ENCODE measurements at places on chromosomes 1 and 21. TPM values are rescaled to one million over a fixed set of nuclear protein-coding genes. Genes with fewer than 3 reads are reported as not detected.

Gene CRYBG2
- 0.37 TPM for total RNA-seq

Gene GPX7
- 20.4 TPM for total RNA-seq

DNA sequence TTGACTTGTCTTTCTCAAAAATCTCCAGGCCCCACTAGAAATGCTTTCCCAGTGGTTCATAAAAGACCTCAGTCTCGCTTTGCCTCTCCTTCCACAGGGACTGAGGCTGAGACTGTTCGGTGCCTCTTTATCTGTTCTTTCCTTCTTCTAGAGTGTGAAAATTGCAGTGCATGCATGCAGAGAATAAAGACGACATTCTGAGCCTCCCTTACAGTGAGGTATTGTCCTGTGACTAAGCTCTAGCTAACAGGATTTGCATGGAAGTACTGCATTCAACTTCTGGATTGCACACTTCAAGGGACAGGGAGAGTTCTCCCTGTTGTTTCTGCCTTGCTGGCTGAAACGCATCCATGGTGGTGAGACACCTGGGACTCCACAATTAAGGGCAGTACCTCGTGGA is 69.1 kb downstream of the COLGALT2 start:
- no peak for DNase-seq
- no peak overlapping the region for H3K4me3 ChIP-seq
- H3K36me3 ChIP-seq: no peaks in the 10 kb centered on the region
- no peaks in the 10 kb centered on the region for H3K27me3 ChIP-seq
- no peak overlapping the region for H3K27ac ChIP-seq

GRCh38 chr1:5661196-5662085 is 330.8 kb downstream of the NPHP4 start:
- H3K4me3 ChIP-seq: no peak overlapping the region
- no peak for DNase-seq
- H3K27me3 ChIP-seq: peaks cover 7% of the 10 kb centered on the region
- no peak overlapping the region for H3K27ac ChIP-seq
- H3K36me3 ChIP-seq: no peaks in the 10 kb centered on the region

DNA sequence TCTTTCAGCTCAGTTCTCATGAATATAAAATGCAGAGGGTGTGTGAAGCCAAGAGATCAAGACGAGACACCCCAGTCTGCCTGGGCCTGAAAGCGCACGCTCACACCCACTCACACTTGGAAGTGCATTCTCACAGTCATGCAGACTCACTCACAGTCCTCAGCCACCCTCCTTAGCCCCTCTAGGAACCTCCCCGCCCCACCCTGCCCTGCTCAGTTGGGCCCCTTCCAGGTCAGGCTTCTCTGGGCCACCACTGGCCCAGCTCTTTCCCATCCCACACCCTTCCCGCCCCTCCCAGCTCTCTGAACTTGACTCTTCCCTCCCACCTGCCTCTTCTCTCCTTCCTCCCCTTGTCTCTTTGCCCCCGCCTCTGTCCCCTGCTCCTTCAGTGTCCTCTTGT is 93.8 kb downstream of the EPHB2 start:
- H3K4me3 ChIP-seq: no peak overlapping the region
- H3K4me1 ChIP-seq: no peaks in the 10 kb centered on the region
- no peaks in the 10 kb centered on the region for H3K36me3 ChIP-seq
- no peak overlapping the region for H3K27ac ChIP-seq
- peaks cover 2% of the 10 kb centered on the region for H3K27me3 ChIP-seq

- no peaks in the 10 kb centered on the region for H3K36me3 ChIP-seq
- H3K27me3 ChIP-seq: no peaks in the 10 kb centered on the region
- no peak for DNase-seq
- no peak overlapping the region for H3K4me3 ChIP-seq
These were observed 229.2 kb downstream of the TTLL7 start for GRCh38 chr1:83769594-83770318.
